ENCODE measurements at places on chromosomes 1 and 21. TPM values are rescaled to one million over a fixed set of nuclear protein-coding genes. Genes with fewer than 3 reads are reported as not detected.

DNA sequence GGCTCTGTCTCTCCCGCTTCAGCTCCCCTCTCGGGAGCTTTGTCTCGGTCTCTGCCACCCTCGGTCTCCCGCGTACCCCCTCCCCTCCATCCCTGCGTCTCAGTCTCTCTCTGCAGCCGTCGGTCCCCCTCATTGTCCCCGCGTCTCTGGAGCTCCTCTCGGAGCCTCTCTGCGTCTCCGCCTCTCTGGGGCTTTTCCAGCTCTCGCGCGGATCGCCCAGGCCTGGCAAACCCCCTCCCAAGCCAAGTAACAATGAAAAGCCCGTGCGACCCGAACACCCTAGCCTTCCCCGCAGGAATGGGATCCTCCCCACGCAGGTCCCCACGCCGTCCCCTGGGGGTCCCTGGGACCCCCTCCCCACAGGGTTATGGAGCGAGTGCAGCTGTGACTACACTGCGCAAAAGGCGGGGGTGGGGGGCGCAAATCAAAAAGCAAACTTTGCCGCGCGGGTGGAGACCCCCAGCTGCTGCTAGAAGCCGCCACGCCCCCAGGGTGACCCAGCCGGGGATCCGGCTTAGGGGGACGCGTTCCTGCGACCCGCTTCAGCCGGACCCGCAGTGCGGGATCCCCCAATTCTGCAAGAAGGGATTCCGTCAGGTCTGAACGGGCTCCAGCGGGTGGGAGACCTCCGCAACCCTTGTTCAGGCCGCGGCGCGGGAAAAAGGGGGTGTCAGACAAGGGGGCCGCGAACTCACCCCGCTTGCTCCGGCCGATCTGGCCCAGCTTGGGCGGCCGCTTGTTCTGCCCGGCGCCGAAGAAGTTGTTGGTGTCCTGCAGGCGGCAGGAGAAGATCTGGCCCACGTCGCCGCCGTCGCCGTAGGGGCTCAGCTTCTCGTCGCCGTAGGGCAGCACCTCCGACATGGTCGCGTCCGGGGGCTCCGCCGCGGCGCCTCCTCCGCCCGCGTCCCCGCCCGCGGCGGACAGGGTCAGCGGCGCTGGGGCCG is 1.2 kb downstream of the CAMK2N1 start:
- DNase-seq = no peak

DNA sequence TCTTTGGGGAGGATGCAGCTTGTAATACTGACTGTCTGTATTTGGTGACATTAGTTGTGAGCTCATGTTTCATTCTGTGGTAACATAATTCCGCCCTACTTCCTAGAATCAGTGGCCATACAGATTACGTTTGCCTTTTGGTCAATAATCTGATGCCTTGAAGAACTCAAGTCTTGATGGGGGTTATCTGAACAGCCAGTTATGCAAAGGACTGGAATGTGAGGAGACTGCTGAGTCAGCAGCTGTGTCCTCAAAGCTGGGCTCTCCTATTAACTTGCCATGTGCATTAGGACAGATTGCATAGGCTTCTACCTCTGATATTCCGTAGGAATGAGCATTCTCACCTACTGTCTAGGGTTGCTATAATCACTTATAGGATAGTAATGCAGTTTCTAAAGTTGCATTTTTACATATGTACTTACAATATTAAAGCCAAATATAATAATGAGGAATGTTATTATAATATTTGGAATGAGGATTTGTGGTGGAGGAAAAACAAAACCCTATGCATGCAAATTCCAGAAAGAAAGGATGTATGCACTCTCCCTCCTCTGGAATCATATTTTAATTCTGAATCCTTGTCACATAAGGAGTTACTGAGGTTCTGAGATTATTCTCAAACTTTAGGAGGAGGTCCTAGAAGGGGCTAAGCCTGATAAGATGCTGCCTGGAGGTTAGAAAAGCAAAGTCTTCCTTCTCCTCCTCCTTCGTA is 116.0 kb downstream of the NOS1AP start:
- DNase-seq = no peak

PDE9A gene
- 0.41 TPM for total RNA-seq

GRCh38 chr1:28954126-28954726 is 39.9 kb downstream of the EPB41 start:
- DNase-seq = no peak
